ENCODE measurements at places on chromosomes 3 and 15.

DNA sequence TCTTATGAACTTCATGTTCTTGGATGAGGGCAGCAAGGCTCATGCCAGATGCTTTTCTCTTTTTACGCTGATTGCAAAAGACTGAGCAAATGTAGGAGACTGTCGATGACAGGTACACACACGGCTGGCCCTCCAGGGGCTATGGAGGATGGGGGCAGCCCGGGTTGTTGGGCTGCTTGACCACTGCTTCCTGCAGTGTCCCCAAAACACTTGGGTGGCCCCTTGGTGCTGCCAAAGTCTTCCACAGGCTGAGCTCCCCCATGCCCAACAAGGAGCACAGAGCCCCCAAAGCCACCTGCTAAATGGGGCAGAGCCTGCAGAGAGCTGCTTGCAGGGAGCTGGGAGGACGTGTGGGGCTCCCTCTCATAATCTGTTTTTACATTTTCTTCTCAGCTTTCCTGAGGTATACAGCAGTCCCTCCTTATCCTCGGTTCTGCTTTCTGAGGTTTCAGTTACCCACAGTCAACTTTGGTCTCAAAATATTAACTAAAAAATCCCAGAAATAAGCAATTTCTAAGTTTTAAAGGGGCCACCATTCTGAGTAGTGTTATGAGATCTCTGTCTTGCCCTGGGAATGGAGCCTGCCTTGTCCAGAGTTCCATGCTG lies 7.3 kb downstream of the PRR23E start:
- no peak for DNase-seq

DNA sequence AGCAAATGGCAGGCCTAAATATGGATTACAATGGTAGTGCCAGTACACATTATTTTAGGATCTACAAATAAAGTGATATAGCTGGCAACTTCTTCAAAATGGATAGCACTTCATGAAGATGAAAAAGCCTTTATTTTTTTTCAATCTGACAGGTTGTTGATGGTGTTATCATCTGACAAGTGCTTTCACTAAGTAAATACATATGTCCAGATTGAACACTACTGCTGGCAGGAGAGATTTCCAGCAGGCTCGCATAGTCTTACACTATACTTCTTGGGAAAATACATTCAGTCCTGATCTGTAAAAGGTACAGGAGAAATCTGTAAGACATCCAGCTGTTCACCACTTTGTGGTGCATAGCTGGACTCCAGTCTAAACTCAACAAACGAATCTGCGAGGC lies 50.9 kb upstream of the ALCAM start:
- DNase-seq = no peak

- DNase-seq = no peak
These were observed 531 bp upstream of the BLOC1S6 start for GRCh38 chr15:45586601-45587094.

DNA sequence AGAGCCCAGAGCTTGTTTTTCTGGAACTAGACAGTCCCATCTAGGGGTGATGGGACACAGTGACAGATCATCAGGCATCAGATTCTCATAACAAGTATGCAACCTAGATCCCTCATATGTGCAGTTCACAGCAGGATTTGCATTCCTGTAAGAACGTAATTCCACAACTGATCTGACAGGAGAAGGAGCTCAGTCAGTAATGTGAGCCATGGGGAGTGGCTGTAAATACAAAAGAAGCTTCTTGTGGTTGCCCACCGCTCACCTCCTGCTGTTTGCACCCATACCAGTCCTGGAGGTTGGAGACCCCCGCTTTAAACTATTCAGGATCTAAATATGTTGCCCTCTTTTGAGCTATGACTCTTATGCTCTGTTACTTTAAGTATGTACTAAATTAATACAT lies 167.3 kb downstream of the ALCAM start:
- DNase-seq = no peak

DNA sequence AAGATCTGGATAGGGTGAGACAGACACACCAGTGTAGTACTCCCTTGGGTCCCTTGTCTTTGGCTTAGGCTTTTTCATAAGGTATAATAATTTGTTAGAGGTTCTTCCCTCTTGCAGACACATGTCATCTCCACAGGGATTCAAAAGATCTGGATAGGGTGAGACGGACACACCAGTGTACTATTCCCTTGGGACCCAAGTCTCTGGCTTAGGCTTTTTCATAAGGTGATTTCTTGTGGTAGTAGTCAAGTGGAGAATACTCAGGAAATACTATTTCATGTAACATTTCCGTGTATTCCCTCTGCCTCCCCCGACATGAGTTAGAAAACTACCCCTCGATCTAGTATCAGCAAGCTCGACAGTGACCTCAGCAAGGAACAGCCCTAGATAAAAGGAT lies 954 bp upstream of the MAPKBP1 start:
- no peak for DNase-seq

DNA sequence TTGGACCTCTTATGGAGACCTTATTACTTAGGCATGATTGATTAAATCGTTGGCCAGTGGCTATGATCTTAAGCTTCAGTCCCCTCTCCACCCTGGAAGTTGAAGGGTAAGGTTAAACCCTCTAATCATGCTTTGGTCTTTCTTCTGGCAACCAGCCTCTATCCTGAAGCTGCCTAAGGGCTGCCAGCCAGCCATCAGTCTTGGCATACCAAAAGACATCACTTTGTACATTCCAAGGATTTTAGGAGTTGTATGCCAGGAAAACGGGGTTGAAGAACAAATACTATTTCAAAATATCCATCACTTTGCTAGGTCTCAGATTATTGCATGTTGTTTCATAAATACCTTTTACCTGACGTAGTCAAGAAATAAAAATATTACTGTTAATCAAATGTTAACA lies 28.9 kb downstream of the UBE2E2 start:
- no peak for DNase-seq

DNA sequence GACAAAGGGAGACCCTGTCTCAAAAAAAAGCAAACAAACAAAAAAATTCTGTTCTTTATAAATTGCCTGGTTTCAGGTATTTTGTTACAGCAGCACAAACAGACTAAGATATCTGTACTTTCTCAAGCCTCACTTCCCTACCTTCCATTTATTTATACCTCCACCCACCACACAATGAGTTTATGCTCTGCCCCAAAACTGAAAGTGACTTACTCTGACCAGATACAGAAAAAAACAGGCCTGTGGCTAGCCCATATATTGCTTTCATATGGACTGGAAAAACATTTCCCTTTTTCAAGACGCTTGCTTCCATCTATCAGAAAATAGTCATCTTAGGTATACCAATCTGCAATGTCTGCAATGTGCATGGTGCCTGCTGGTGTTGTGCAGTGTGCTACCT lies 8.7 kb upstream of the GPD1L start:
- DNase-seq = no peak

- no peak for DNase-seq
These were observed 91.1 kb upstream of the MRPS22 start for GRCh38 chr3:139252719-139253118.

DNA sequence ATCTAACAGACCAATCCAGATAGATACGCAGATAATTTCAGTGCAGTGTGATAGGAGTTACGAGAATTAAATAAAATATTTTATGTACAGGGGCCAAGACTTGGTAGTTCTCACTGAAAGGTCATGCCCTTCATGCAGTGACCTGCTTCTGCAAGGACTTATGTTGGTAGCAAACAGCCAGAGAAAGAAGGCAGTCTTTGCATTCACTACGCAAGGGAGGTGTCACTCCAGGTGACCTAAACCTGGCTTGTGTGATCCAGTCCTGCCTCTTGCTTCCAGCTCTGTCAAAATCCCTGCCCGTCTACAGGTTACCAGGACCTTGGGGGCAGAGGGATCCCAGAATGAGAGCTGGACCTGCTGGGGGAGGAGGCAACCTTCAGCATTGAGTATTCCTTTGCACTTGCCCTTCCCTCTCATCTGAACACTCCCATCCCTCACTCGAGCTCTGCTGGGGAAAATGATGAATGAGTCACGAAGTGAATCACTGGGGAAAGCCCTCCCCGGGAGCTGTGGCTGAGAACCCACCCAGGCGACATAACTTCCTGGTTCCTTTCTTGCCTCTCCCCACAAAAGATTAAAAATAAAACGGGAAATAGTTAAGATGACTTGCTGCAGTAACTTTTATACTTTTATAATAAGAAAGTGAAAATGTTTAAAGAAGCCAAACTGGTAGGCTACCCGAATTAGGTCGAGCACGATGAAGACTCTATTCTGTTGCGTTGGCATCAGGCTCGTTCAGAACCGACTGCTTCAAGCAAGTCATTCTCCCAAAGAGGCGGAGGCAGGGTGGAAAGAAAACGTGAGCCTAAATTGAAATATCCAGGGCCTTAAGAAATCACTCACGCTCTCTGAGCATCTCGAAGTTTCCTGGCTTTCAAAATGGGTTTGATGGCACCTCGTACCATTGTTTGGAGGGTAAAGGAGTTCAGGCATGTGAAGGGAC lies 216.1 kb downstream of the SLCO3A1 start:
- DNase-seq = no peak

DNA sequence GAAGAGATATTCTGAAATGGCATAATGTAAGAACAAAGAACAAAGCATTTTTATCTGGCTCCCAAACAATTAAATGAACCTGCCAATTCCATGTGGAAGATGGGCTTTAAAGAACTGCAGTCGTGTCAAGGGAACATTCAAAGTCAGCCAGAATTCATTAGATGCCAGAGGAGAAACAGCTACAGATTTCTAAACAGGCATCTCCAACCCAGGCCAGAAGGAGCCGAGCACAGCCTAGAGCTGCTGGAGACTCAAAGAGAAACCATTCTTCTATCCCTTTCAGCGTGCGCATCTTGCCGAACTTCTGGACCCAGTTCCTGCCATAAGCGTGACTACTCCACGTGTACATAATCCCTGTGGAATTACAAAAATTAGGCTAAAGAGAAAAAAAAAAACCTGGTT lies 60.4 kb downstream of the MB21D2 start:
- DNase-seq = no peak

DNA sequence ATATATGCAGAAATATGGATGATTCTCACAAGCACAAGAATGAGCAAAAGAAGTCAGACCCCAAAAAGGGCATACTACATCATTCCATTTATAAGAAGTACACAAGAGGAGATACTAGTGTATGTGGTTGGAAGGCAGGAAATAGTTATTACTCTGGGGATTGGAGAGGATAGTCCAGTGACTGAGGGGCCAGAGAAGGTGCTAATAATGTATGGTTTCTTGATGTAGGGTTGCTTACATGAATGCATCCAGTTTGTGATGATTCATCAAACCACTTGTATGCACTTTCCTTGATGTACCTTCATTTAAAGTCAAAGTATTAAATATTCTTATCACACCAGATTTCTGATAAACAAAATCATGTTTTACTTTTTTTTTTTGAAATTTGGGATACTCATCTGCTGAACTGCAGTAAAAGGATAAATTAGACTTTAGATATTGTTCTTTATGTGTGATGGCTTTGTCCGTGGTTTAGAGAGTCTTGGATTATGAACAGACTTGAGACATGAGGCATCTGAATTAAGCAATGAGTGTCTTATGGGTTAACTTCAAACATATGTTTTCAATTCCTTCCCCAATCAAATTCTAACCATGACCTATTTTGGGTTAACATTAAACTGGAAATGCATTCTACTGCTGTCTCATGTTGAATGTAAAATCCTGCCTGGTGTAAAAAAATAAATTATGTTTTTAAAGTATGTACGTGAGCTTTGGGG lies 171.2 kb downstream of the SEMA6D start:
- no peak for DNase-seq

GRCh38 chr3:170889132-170889531 lies 19.1 kb upstream of the RPL22L1 start:
- DNase-seq = no peak

GRCh38 chr3:59717679-59718205 lies 667.9 kb upstream of the CFAP20DC start:
- DNase-seq = no peak

- peak; percentile 48 for DNase-seq
These were observed 5.9 kb upstream of the CALML4 start for GRCh38 chr15:68210821-68211655.

GRCh38 chr3:105513042-105513441 lies 146.3 kb downstream of the ALCAM start:
- no peak for DNase-seq

DNA sequence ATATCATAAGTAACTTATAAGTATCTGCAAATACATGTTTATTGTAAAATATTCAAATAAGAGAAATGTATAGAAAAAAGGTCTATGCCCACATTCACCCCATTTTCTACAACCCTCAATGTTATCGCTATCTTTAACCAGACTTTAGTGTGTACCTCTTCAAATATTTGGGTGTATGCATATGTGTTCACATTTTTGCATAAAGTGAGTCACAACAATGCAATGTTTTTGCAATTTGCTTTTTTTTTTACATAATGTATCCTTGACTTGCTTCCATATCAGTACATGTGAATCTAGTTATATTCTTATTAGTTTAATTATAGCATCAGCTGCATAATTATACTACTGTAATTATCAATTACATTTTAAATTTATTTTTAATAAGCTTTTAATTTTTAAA lies 117.3 kb upstream of the LYSMD4 start:
- DNase-seq = no peak

DNA sequence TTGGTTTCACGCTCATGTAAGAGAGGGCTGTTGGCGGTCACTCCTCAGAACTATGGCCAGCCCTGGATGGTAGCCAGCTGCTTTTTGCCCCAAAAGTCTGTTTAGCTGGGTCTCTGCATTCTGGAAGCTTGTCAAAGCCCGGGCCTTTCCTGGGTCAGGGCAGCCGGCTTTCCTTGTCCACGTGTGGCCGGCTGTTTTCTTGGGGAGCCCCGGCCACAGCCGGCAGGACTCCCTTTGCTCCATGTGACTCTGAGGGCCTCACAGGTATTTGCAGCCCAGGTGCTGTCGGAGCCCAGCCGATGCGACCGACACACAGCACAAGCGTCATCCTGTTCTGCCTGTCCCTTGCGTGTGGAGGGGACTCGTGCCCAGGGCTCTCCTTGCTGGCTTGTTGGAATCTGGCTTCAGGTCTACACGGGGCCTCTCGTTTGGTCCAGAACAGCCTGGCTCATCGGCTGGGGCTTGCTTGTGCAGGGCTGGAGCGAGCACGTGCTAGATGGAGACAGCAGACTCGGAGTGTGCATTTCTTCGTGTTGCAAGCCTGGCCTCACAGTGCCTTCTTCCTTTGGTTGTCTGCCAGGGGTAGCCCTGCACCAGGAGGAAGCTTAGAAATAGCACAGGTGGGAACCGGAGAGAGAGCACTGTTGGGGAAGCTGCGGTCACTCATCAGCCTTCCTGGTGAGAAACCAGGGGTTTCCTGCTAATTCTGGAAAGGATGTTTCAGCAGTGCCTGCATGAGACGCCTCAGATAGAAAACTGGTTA lies 51.5 kb downstream of the PGPEP1L start:
- no peak for DNase-seq

- DNase-seq = no peak
These were observed 2.9 kb downstream of the TNFSF10 start for GRCh38 chr3:172520301-172520831.

- no peak for DNase-seq
These were observed 148.2 kb downstream of the CHSY1 start for GRCh38 chr15:101103598-101103997.

DNA sequence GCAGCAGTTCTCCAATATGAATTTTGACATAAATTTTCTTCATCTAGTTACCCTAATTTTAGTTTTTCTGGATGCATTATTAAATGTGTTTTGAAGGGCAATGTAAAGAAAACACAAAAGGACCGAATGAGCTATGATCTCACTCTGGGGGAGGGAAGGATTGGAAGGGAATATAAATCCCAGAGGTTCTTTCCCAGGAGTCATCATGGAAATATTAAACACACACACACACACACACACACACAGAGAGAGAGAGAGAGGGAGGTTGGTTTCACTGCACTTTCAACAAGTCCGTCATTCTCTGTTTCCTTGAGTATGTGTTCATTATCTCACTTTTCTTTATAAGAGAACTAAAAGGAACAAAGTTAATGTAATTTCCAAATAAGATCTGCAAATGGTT lies 70.7 kb upstream of the DCBLD2 start:
- no peak for DNase-seq

GRCh38 chr15:88255484-88256278 lies 858 bp downstream of the NTRK3 start:
- DNase-seq = no peak
